ENCODE measurements at places on chromosomes 7 and 10. TPM values are rescaled to one million over a fixed set of nuclear protein-coding genes. Genes with fewer than 3 reads are reported as not detected.
A peak's percentile ranks its signal among the peaks of the same experiment; 100 is the strongest.

Gene TUBAL3
- total RNA-seq = not detected

Gene CH25H
- total RNA-seq = not detected

GRCh38 chr10:69466158-69466490, 14.9 kb downstream of the TSPAN15 start:
- H3K36me3 ChIP-seq = peaks cover 4% of the 10 kb centered on the region
- H3K4me3 ChIP-seq = peak overlapping the region; percentile 33
- H3K27me3 ChIP-seq = peaks cover 4% of the 10 kb centered on the region

Gene SPDYE5
- total RNA-seq = not detected

DNA sequence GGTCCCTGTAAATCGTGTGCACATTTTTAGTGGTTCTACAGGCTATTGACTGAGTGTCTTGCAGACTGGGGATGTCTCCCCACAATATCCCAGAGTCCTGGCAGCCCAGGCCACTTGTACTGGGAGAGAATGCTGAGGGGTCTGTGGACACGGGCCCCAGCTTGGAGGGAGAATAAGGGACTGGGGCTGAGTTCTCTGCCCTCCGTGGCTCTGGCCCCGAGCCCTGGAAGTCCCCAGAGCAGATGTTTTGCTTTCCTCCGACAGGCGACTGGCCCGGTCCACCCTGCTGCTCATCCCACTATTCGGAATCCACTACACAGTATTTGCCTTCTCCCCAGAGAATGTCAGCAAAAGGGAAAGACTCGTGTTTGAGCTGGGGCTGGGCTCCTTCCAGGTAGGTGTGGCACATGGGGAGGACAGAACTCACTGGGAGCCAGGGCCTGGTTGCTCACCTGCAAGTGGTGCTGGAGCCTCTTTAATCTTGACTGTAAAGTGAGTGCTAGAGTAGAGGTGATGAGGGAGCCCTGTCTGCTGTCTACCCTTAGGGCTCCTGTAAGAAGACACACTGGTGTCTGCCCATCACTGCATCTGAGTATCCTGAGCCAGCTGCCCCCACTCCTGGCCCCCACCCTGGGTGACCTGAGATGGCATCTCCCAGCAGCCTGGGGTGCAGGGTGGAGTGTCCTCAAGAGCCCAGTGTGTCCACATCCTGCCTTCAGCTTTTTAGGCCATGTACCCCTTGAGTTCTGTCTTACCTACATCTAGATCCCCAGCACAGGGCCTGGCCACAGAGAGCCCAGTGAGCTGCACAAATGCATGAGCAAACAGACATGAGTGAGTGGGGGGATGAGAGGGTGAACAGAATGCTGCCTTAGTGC, 51.1 kb downstream of the ADCYAP1R1 start:
- H3K4me1 ChIP-seq = no peaks in the 10 kb centered on the region
- DNase-seq = no peak
- no peak overlapping the region for H3K27ac ChIP-seq
- no peaks in the 10 kb centered on the region for H3K36me3 ChIP-seq

DNA sequence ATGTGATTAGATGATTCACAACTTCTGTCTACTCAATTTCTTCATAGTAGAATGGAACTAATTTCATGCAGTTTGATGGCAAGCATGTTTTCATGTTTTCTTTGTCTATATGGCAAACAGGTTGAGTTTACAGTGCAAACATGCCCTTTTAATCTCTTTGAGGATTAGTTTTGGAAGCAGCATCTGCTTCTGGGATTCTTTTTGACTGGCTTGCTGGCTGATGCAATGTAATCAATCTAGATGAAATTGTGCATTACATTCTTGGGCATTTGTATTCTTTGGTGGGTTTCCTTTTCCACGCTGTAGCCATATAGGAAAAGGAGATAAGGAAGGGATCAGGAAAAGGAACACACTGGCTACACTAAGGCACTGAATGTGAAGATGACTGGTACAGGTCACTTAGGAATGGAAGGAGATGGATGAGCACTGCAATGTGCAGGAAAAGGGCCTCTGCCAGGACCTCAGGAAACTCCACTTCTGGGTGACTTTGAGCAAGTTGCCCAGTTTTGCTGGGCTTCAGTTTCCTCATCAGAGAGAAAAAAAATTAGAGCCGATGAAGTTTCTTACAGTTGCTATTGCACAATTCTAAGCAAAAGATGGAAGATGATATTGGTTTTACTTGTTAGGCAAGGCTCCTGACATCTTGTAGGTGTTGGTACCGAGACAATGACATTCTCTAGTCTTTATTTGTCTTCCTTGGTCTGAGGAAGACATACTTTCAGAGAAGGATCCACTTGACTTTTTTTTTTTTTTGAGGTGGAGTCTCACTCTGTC, 269.1 kb downstream of the SUGCT start:
- H3K4me3 ChIP-seq = no peak overlapping the region
- no peaks in the 10 kb centered on the region for H3K27me3 ChIP-seq
- DNase-seq = no peak

DNA sequence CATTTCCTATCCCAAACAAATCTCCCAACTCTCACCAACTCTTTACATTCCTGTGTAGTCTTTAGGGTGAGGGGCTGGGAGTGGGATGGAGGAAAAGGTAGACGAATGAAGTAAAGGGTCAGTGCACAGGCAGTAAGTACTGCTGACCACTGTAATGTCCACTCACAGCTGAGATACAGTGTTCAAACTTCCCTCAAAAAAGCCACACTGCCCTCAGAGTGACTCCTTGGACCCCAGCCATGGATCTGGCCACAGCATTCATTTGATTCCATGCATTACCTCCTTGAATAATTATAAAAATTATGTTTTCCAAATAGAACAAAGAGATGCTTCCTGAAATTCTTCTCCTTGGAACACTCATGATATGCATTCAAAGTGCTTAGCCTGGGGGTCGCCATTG, 19.8 kb upstream of the HIPK2 start:
- H3K27me3 ChIP-seq = peaks cover 3% of the 10 kb centered on the region
- no peak for DNase-seq
- H3K27ac ChIP-seq = no peak overlapping the region
- no peak overlapping the region for H3K4me3 ChIP-seq

DNA sequence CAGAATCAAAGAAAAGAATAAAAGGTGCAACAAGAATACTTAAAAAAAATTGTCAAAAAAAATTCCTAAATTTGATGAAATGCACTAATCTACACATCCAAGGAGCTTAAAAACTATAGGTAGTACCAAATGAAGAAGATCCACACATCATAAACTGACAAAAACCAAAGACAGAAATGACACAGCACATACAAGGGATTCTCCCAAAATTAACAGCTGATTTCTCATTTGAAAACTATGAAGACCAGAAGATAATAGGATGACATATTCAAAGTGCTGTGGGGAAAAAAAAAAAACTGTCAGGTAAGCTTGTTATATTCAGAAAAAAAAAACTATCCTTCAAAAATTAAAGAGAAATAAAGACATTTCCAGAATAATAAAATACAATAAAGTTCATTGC, 618.2 kb downstream of the TNS3 start:
- DNase-seq = no peak
- H3K4me3 ChIP-seq = no peak overlapping the region
- no peak overlapping the region for H3K27ac ChIP-seq
- no peaks in the 10 kb centered on the region for H3K36me3 ChIP-seq

GRCh38 chr10:92799568-92799967, 48.8 kb upstream of the EXOC6 start:
- H3K27me3 ChIP-seq = peaks cover 18% of the 10 kb centered on the region
- H3K36me3 ChIP-seq = no peaks in the 10 kb centered on the region
- H3K4me3 ChIP-seq = no peak overlapping the region
- no peak for DNase-seq
- H3K27ac ChIP-seq = no peak overlapping the region

DNA sequence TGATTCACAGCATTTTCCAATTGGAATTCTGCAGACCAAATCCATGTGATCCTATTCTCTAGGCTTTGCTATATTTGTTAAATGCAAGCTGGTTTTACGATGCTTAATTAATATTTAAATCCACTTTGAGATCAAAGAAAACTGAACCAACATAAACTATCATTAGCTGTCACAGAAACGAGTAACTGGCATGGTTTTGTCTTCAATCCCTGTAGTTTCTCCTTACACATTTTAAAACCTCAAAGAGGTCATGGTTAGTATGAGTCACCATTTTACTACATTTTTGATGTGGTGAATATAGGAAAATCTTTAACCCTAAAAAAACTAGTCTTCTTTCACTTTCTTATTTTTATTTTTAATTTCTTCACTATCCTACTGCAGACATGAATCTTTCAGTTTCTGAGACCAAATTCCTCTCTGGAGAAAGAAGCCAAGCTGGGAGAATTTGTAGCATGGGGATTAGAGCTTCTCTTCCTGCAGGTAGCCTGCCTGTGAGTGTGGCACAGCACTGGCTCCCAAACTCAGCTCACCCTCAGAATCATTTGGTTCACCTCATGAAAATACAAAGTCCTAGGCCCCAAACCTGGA, 8.7 kb upstream of the LIPM start:
- H3K27me3 ChIP-seq = peaks cover 32% of the 10 kb centered on the region
- no peak overlapping the region for H3K27ac ChIP-seq
- no peak overlapping the region for H3K4me3 ChIP-seq
- H3K4me1 ChIP-seq = peaks cover 20% of the 10 kb centered on the region
- DNase-seq = no peak

- H3K27me3 ChIP-seq = no peaks in the 10 kb centered on the region
- H3K4me3 ChIP-seq = no peak overlapping the region
- H3K4me1 ChIP-seq = peaks cover 15% of the 10 kb centered on the region
- no peak for DNase-seq
- H3K27ac ChIP-seq = no peak overlapping the region
- no peaks in the 10 kb centered on the region for H3K36me3 ChIP-seq
These were observed 12.5 kb upstream of the INTS1 start for GRCh38 chr7:1516586-1517251.

Gene CCDC136
- 5.3 TPM for total RNA-seq

Gene LRRD1
- total RNA-seq = not detected

Gene FXYD4
- total RNA-seq = not detected

Gene ANXA8
- 0.78 TPM for total RNA-seq

GRCh38 chr7:31307972-31308371, 32.6 kb downstream of the NEUROD6 start:
- H3K4me3 ChIP-seq = no peak overlapping the region
- no peak overlapping the region for H3K27ac ChIP-seq
- no peaks in the 10 kb centered on the region for H3K4me1 ChIP-seq
- no peaks in the 10 kb centered on the region for H3K27me3 ChIP-seq
- no peaks in the 10 kb centered on the region for H3K36me3 ChIP-seq

GRCh38 chr7:147982307-147982706, 608.3 kb upstream of the C7orf33 start:
- no peak overlapping the region for H3K4me3 ChIP-seq
- no peak overlapping the region for H3K27ac ChIP-seq
- no peak for DNase-seq
- no peaks in the 10 kb centered on the region for H3K36me3 ChIP-seq
- H3K4me1 ChIP-seq = no peaks in the 10 kb centered on the region
- H3K27me3 ChIP-seq = no peaks in the 10 kb centered on the region

Gene FAM237B
- not detected for total RNA-seq

Gene NRBF2
- total RNA-seq = 26.8 TPM

DNA sequence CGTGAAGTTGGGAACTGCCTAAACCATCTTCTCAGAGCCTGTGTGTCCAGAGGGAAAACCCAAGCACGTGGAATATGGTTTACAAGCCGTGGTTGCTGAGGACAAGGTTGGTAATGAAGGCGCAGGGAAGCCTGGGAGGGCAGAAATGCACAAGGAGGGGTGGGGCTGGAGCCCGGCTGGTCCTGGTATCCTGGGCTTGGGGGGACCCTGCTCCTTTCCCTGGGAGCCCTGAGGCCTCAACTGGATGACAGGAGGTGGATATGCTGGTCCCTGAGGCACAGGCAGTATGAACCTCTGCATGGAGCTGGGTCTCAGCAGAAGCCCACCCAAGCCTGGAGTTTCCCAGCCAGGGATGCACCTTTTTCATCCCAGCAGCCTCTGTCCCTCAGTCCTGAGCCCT, 80.3 kb upstream of the RET start:
- no peaks in the 10 kb centered on the region for H3K36me3 ChIP-seq
- H3K27me3 ChIP-seq = peaks cover 2% of the 10 kb centered on the region

- DNase-seq = no peak
- H3K4me3 ChIP-seq = no peak overlapping the region
- H3K27me3 ChIP-seq = no peaks in the 10 kb centered on the region
- H3K36me3 ChIP-seq = no peaks in the 10 kb centered on the region
- no peaks in the 10 kb centered on the region for H3K4me1 ChIP-seq
These were observed 829.5 kb downstream of the REEP3 start for GRCh38 chr10:64350665-64351064.

Gene ATAD1
- total RNA-seq = 38.5 TPM

DNA sequence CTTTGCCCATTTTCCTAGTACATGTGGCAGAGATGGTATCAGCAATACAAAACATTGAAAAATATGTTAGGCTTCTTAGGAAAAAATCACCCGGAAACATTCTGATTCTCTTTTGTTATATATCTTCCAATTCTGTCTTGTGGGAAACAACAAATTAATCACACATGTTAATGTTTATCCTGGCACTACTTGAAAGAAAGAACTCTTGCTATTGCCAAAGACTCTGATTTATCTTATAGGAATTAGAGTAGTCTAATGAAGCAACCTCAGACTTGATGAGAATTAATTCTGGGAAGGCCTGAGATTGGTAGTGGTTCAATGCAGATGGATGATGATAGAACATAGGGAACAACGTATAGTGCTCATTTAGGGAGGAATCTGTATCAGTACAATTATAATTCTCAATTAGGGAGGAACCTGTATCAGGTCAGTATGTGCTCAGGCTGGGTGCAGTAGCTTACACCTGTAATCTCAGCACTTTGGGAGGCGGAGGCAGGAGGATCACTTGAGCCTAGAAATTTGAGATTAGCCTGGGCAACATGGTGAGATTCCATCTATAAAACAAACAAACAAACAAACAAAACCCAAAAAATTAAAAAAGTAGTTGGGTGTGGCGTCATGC, 50.7 kb downstream of the TAS2R16 start:
- H3K36me3 ChIP-seq = no peaks in the 10 kb centered on the region
- DNase-seq = no peak
- H3K4me1 ChIP-seq = no peaks in the 10 kb centered on the region
- no peak overlapping the region for H3K27ac ChIP-seq
- no peaks in the 10 kb centered on the region for H3K27me3 ChIP-seq
- no peak overlapping the region for H3K4me3 ChIP-seq

GRCh38 chr7:30424506-30424905, 54.1 kb downstream of the NOD1 start:
- H3K27ac ChIP-seq = no peak overlapping the region
- peaks cover 54% of the 10 kb centered on the region for H3K36me3 ChIP-seq
- H3K27me3 ChIP-seq = no peaks in the 10 kb centered on the region
- H3K4me3 ChIP-seq = no peak overlapping the region
- H3K4me1 ChIP-seq = no peaks in the 10 kb centered on the region

DNA sequence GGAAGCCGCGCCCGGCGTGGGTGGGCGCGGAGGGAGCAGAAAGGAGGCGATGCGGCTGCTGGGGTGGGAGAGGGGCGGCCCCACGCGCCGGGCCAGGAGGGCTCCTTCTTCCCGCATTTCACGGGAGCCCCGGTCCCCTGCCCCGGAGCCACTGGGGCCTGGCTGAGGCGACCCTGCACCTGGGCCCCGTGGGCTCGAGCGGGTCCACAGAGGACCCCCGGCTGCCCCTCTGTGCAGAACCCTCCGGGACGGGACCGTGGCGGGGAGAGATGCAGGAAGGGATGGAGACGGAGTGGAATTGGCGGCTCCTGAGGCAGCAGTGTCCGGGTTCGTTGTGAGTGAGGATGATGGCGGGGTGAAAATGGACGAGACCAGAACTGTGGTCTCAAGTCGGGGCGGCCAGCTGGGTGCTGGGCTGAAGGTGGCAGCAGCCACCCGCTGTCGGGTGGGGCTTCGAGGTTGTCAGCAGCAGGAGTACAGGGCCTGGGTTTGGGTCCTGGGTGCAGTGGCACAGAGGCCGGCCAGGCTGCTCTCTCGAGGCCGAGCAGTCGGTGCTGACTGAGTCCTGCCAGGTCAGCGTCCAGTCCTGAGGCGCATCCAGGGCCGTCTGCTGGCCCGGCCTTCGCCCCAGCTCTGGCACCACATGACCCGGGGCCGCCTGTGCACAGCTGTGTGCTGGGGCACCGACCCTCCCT, 80.4 kb downstream of the VIPR2 start:
- H3K4me3 ChIP-seq = no peak overlapping the region
- H3K27ac ChIP-seq = no peak overlapping the region
- H3K27me3 ChIP-seq = no peaks in the 10 kb centered on the region
- H3K4me1 ChIP-seq = no peaks in the 10 kb centered on the region
